ENCODE measurements at places on chromosomes 12 and 14.

- DNase-seq, result no peak
Measured at GRCh38 chr12:13039328-13039956, 4.7 kb upstream of the FAM234B start.

- DNase-seq, result no peak
Measured at GRCh38 chr12:51242876-51243275, 4.2 kb downstream of the DAZAP2 start.

GRCh38 chr12:1573960-1574864, 20.2 kb downstream of the FBXL14 start:
- no peak for DNase-seq

DNA sequence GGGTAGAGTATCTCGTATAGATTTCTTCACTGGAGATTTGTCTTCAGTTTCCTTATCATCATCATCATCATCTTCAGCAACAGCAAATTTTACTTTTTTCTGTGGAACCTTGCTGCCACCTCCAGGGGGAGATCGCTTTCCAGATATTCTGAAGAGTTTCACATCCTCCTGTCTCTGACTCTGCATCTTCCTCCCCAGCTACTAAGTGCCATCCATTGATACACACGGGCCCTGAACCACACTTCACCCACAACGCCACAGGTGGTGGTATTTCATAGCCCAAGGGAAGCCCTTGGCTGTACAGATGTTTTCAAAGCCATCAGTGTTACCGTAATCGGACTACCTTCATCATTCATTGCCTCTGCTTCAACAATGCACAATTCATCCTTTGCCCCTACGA, 82.2 kb downstream of the PPP2R5C start:
- DNase-seq, result no peak

- no peak for DNase-seq
Measured at GRCh38 chr14:21011136-21011535, 12.0 kb downstream of the SLC39A2 start.
